NCI-H226 (cell line): ENCODE measurements at places on chromosomes 4 and X.
A peak's percentile ranks its signal among the peaks of the same experiment; 100 is the strongest.

DNA sequence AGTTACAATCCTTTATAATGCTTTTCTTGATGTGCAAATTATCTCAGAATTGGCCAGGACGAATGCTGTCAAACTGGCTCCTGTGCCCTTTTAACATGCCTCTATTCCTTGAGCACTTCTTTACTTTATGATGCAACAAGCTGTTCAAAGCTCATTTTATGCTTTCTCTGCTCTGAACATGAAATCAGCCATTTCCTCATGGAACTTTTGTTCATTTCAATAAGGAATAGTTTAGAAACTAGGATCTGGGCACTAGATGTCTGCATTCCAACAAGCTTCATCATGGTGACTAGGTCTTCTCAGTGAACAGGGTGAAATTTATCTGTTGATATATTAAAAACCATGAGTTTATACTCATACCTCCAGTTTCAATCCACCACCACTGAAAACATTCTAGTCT lies 87.3 kb upstream of the TEX13A start:
- DNase-seq = peak; percentile 26

DNA sequence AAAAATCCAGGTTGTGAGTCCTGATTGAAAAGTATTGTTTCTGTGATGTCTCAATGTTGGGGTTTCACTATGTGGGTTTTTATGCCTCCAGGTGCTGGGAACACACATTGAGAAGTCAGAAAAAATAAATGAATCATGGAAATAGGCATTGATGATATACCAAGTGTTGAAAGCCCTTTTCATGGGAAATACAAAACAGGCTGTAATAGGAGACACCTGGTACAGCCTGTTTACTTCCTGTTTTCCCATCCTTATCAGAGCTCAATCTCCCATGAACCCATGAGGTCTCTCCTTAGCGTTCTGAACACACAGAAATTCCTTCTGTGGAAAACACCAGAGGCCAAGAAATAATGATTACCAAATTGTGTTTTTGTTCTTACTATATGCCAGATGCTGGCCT lies 106.3 kb upstream of the BOD1L1 start:
- no peak for DNase-seq

DNA sequence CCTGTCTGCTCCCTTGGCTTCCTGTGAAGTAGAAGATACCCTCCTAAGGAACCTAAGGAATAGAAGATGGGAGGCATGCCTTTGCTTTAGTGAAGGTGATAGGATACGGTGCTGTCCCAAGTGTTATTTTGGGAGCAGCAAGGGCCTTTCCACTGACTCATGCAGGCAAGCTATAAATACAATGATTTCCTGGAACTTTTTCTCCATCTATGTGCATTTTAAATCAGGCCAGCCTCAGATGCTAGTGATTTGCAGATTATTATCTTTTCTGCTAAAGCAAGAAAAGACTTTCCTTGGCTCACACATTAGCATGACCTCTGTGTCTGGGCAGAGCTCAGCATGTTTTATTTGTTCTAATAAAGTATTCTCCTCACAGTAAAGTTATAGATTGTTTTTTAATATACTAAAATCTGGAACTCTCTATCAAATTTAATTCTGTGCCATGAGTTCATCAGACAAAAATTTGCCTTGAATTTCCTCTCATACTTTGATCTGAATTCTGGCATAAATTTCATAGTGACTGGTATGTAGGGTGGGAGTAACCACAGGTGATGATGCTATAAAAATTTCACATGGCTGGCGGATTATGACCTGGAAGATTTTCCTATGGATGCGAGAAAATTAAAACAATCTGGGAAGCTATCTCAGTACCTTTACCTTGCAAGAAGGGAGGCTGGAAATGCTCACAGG lies 131.7 kb downstream of the REPS2 start:
- no peak for DNase-seq

DNA sequence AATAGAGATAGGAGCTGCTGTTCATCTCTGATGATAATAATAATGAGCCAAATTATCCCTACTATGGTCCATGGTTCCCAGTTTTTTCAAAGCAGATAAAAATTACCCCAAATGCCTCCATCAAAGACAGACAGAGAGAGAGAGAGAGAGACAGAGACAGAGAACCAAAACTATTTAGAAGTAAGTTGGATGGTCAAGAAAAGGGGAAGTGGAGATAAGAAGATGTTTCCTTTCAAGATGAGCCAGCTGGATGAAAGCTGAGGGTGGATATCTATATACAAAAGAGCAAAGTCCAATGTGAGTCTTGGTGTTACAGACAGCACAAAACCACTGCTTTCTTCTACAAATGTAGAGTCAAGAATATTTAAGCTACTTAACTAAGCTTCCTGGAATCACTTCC lies 173.9 kb downstream of the GRIA3 start:
- no peak for DNase-seq

DNA sequence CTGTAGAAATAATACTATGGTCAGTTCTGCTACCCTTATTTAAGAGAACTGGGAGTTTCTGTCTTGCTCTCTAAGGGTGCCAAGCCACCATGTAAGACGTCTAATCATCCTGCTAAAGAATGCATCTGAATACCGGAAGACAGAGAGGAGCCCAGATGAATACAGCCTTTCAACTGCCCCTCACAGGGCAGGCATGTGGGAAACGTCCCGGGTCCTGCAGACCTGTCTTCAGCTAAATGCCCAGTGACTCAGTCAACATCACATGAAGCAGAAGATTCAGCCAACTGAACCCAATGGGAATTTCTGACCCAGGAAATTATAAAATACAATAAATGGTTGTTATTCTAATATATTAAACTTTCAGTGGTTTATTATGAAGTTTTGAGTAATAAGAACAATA lies 2141.0 kb upstream of the AGA start:
- no peak for DNase-seq

- no peak for DNase-seq
Observed at GRCh38 chrX:119734897-119735339, 23.5 kb upstream of the SOWAHD start.

GRCh38 chr4:76504613-76505465 lies 69.8 kb downstream of the SHROOM3 start:
- no peak for DNase-seq

DNA sequence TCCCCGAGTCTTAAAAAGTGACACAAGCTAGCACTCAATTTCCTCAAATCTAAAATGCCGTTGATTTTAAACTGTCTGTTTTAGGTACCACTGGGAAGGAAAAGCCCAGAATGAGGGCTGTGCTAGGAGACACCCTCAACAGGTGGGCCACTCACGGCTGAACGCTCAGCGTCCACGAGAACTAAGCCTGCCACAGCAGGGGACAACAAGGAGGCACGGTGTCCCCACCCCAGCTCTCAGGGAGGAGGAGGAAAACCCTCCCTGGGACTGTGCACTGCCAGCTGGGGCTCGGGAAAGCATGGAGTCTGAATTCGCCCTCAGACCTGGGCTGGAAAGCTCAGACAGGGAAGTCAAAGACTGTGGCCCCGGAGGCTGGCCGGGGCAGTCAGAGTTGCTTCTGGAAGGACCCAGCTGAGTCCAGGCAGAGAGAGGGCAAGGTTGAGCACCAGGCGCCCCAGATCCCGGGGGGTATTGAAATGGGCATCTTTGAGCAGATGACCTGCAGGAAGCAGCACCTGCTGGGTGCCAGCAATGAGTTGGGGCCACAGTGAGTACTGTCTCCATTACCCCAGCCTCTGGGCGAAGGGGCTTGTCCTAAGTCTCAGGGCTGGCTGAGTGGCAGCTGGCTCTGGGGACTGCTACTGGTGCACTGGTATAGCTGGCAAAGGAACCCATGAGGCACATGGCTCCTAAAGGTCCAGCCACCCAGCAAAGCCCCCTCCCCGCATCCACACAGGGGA lies 769 bp upstream of the CPZ start:
- DNase-seq = no peak

DNA sequence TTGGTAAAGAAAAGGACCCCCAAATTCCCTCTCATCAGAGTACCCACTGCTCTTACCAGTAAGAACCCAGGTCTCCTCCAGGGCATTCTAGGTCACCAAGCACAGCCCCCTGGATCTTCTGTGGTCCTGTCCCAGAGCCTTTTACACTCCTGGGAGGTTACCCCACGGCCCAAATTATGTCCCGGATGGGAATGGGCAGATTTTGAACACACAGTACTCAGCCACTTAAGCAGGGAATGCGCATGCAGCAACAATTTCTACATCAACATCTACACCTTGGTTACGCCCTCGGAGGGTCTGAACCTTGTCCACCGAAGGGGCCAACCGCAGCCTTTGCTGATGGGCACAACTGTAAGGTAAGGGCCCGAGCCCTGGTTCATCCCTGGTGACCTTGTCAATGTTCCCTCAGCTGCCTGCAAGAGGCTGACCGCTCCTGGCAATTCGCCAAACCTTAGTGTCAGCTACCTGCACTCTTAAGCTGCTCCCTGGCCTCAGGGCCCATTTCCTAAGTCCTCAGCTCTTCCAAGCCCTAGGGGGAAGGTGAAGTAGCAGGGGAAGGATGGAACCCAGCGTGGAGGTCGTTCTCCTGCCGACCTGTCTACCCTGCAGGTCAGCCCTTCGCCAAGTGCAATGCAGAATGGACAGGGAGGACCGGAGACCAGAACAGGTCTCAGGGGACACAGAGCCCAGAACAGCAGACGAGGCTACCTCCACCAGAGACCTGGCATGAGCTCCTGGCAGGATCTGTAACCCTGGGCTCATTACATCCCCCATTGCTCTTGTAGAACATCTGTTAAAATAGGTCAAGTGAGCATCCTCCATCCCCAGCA lies 5.9 kb downstream of the TIMP1 start:
- no peak for DNase-seq

DNA sequence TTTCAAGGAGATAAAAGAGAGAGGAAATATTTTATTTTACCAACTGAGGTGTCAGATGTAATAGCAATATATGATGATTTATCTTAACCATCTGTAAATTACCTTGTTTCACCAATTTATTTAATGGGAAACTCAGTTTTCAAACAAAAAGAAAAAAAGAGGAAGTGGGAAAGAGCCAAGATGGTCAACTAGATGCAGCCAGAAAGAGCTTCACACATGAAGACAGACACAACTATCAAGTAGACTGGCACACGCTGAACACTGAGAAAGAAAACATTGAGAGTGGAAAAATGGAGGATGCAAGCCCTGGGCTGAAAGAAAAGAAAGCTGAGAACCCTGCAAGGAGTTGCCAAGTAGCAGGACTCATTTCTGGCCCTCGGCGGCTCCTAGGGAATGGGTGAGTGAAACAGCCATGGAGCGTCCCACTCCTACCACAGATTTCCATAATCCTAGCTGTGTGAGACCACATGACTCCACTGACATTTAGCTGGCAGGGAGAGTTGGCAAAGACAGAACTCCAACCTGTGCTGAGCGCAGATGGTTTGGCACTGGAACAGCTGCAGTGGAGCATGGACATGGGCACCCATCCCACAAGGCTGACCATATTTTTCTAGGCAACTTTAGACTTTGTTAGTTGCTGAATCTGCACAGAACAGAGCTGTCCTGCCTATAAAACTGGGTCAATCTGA lies 409.3 kb downstream of the FAM47B start:
- DNase-seq = no peak

GRCh38 chrX:79601341-79602131 lies 234.4 kb upstream of the ITM2A start:
- no peak for DNase-seq

GRCh38 chr4:83536362-83537272 lies 709 bp downstream of the GPAT3 start:
- no peak for DNase-seq

DNA sequence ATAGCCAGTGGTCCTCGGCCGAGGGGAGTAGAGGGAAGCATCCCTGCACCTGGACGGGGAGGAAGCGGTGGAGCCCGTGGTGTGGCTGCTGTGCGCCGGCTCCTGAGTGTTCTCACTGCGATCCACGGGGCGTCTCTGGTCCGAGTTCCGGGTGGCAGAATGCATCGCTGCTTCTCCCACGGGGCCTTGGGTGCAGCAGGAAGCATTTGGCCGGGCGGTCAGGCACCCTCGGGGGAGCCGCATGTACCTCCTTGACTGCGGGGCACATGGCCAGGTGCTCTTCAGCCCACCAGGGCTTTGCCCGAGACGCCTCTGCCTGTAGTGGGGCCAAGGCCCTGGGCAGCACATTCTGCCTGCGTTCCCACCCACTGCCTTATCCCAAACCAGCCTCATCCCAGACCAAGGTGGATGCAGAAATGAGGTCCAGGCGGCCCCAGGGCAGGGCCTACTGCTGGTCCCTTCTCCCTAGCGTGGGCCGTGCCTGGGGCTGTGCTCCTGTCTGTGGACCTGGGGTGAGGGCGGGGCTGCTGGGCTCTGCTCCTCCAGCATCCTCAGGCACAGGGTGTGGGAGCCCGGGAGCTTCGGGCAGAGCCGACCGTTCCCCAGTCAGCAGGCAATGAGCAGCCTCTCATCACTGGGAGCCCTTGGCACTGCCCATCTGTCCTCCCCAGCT lies 27.5 kb downstream of the NKX1-1 start:
- DNase-seq = no peak

- DNase-seq = no peak
Observed at GRCh38 chrX:149433051-149433450, 72.1 kb downstream of the IDS start.

GRCh38 chrX:127570276-127570675 lies 481.9 kb downstream of the ACTRT1 start:
- DNase-seq = no peak

DNA sequence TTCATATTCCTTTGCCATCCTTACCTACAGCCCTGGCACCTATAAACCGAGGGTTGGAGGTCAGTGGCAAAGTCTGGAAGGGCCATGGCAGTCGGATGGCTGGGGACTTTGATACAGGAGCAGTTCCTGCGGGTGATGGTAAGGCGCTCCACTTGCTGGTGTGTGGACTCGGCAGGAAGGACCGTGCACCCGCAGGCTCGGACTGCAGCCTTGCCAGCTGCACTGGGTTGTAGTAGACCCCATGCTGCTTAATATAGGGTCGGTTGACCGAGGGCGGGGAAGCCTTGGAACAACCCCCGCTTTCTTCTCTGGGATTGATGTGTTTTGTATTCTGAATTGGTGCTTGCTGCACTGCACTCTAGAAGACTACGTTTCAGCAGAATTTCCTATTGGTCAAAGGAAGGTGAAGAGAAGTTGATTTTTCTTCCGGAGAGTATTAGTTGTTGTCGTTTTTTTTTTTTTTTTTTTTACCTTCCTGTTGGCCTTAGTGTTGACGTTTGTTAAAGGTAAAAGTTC lies 638 bp downstream of the BLTP1 start:
- no peak for DNase-seq

GRCh38 chrX:71216485-71216884 lies 6.5 kb upstream of the GJB1 start:
- DNase-seq = no peak

DNA sequence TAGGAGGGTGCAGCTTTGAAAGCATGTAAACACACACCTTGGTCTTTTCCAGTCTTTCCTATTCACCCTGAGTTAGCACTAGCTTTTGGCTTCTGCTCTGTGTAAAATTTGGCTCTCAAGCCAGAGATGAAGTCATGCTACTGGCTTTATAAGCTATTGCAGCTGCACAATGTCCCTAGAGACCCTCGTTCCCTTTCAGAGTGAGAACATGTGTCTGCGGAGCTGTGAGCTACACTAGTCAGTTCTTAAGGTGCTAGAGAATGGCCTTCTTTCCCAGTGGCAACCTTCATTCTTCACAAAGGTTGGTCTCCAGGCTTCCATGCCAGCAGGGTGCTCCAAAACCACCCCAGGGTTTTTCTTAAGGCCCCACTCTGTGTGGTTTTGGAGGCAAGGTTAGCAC lies 199.1 kb downstream of the SPATA18 start:
- DNase-seq = no peak

GRCh38 chrX:11386001-11386523 lies 92.8 kb downstream of the AMELX start:
- DNase-seq = peak; percentile 39
